ENCODE measurements at places on chromosomes 4 and X. TPM values are rescaled to one million over a fixed set of nuclear protein-coding genes. Genes with fewer than 3 reads are reported as not detected.

DNA sequence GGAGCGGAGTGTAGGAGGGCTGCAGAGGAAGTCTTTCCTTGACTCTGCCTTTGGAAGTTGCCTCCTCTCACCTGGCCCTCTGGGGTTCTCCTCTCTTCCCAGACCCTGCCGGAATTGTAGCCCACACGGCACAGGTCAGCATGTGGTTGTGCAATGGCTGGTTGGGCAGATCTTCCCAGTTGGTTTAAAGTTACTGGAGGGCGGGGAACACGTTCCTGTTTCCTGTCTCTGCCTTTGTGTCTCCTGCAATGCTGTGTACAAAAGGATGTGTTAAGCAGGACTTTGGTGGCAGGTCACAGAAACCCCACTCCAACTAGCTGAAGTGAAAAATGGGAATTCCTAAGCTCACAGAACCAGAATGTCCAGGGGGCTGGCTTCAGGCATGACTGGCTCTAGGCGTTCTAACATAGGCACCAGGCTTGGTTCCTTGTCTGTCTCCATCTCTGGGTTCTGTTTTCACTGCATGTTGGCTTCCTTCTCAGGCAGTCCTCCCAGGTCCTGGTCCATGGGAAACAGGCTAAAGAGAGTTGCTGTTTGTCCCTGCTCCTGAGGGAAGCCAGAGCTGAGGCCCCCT is 19.9 kb downstream of the SORCS2 start:
- DNase-seq = no peak

DNA sequence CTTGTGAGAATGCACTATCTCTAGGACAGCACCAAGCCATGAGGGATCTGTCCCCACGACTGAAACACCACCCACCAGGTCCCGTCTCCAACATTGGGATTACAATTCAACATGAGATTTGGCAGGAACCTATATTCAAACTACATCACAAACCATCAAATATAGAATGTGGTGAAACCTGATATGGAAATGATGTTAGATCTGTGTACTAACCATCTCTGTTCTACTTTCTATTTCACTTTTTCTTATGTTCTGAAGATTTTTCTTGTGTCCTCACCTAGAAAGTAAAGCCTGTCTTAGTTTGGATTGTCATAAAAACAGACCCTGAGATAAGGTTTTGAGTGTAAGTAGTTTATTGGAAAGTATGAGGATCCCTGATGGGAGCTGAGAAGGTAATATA is 37.8 kb upstream of the TACR3 start:
- no peak for DNase-seq

DNA sequence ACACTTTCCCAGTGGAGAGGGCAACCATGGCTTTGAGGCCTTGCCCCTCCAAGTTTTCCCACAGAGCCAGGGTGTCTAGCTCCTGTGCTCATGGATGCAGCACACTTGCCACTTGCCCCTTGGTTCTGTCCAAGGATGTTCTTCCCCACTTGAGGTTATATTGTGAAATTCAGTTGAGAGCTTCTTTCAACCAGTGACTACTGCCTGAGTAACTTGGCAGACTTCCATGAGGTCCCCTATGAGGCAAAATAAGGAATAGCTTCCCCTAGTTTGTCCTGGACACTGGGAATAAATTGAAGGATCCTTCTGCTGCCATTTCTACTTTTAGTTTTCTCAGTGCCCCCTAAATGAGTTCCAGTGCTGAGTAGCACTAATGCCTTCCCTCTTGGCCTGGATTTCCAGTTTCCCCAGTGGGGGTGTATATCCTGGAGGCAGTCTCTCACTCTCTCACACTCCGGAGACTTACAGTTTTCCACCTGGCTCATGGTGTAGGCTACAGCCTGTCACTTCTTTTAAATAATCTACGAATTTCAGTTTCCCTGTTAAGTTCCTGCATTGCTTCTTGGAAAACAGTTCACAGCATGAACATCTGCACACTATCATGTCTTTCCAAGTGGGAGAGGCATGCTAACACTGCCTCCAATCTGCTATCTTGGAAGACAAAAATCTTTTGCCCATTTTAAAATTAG is 36.4 kb upstream of the ADH4 start:
- DNase-seq = no peak

Gene DUSP9
- 2.3 TPM for total RNA-seq

GRCh38 chrX:71227370-71228062 is 4.5 kb downstream of the GJB1 start:
- no peak for DNase-seq

- no peak for DNase-seq
These were observed 49.5 kb downstream of the FAM13A start for GRCh38 chr4:89007338-89007939.

- DNase-seq = no peak
These were observed 34.5 kb downstream of the PALLD start for GRCh38 chr4:168531305-168531704.

Gene TBC1D1
- total RNA-seq = 127 TPM

- DNase-seq = no peak
These were observed 57.6 kb downstream of the GPR143 start for GRCh38 chrX:9708086-9708485.

DNA sequence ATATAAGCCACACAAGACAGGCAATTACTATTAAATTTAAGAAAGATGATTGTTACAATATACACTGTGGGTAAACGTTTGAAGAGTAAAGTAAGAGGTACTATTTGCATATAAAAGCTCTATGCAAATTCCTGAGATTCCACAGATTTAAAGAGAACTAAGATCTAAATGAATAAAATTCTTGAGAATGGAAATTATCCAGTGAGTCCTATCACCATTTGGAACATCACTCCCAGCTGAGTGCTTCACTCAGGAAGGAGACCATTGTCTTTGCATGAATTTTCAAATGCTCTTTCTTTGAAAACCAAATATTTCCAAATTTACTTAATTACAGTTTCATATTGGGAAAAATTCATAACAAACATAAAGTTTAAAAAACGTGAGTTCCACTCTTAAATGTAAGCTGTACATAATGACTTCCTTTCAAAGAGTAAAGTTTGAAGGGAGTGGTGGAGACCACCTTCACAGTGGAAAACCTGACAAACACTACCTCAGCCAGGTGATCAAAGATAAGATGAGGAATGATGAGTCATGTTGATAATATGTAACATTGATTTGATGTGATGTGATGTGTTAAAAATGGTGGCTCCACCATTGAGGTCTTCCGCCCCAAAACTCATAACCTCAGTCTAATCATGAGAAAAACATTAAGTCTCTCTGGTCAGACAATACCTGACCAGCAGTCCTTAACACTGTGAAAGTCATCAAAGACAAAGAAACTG is 159.9 kb downstream of the BANK1 start:
- DNase-seq = no peak

DNA sequence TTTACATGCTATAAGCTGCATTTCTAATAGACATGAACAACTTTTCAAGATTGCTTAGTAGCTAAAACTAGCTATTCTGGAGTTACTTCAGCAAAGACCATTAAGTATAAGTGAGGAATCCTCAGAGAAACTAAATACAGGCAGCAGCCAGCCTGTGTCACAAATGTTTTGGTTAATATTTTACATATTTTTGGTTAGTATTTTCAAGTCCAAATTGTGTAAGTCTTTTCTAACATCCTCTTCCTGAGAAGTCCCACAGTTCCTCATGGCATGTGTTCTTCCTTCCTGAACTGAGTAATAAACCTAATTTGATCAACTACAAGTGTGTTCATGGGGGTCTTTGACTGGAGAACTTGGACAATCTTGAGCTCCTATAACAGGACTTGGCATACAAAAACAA is 42.4 kb upstream of the MCF2 start:
- DNase-seq = no peak

DNA sequence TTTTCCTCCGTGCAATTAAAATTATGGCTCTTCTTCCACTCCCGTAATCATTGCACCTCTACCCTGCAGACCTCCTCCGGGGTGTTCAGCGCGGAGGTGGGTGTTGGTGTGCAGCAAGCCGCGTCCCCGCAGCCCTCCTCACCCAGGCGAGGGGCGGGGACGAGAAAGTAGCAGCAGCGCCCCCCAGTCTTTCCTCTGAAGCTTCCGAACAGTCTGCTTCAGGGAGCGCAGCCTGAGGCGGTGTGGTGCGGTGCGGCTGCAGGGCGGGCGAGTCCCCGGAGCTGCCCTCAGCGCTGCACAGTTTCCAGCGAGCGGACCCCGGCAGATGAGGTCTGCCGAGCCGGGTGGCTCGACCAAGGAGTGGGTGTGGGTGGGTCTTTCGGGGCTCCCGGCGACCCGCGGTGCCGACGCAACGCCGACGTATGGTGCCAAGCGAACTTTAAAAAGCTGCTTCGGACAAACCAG is at the start of gene FRAS1:
TSS of gene FRAS1 (plus strand) at position 189 of the 465 bp plus-strand sequence. CDS start 687 bp downstream, outside the sequence.
- no peak for DNase-seq

Gene RRH
- 0.36 TPM for total RNA-seq

Gene SLC6A14
- total RNA-seq = not detected

GRCh38 chr4:75881476-75881875 is 20.8 kb downstream of the PPEF2 start:
- DNase-seq = no peak

DNA sequence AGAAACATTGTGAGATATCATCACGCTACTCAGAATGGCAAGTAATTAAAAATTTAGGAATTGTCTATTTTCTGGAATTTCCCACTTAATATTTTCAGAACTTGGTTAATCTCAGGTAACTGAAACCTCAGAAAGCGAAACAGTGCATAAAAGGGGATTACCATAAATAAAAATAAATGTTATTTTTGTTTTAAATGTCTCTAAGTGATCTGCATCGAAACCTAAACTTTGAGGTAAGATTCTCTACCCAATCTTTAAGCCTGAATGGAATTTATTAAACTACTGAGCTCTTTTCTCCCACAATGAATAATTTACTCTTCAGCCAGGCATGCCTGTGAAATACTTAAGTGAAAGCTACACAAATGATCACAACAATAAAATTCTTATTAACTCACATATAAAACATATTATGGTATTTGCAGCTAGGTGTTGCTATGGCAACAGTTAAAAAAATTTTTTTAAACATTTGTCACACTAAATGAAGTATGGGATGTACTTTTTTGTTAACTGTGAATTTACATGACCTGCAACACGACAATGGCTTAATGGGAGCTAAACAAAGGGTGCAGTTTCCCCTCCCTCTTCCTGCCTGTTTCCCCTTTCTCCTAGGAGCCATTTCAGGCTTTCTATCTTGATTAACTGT is 220.2 kb upstream of the PRPS2 start:
- DNase-seq = no peak

Gene TMPRSS11A
- not detected for total RNA-seq

GRCh38 chrX:2401590-2402360 is 99.0 kb downstream of the DHRSX start:
- no peak for DNase-seq

DNA sequence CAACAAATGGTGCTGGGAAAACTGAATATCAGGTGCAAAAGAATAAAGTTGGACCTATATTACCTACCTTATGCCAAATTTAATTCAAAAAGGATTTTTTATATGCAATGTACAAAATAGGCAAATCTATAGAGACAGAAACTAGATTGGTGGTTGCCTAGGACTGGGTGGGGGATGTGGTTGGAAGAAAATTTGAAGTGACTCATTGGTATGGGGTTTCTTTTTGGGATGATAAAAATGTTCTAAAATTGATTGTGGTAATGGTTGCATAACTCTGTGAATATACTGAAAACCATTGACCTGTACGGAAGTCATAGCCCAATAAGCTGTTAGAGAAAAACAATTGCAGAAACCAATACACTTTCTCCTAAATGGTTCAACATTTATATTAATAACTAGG is 72.1 kb downstream of the COL4A5 start:
- DNase-seq = no peak

GRCh38 chr4:10643600-10644425 is 40.8 kb downstream of the CLNK start:
- DNase-seq = no peak

Gene TLR6
- total RNA-seq = 5.0 TPM

Gene TSPYL2
- total RNA-seq = 55.2 TPM

GRCh38 chrX:129875669-129876068 is 30.3 kb upstream of the UTP14A start:
- no peak for DNase-seq

DNA sequence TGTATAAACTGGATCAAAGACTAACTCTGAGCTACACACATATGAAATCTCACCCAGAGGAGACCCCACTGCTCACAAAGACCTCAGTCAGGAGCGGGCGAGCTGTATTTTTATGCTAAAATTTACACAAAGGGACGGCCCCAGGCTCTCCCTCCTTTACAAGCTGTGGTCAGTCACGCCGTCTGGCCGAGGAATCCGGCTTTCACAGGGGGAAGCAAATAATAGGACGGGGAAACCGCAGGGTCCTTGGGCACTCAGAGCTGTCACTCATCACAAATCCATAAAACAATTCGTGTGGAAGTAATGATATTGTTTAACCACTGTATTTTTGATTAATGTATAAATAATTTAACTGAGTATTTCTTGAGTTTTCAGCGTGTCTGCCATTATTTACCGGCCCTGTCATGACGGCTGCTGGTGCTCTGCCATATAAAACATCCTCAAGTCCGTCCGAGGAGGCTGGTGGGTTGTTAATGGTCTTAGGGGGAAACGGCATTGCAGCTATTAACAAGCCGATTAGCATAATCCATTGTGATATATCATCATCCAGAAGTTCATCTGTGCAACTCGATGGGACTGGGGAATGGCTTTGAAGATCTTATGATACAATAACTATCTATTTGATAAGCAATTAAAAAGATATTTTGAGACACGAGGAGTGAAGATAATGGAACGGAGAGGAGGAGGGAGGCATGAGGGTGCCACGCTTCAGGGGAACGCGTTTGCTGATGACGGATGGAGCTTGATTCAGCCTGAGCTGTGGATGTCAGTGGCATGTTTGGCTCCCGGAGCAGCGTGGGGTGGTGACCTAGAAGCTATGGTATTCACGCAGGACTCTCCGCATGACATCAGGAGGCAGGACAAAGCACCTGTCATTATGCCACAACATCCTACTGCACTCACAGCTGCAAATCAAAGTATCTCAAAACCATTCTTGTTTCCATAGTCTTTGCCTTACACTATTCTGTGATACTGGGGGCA is 150.9 kb downstream of the SHOX start:
- no peak for DNase-seq

- no peak for DNase-seq
These were observed 88.5 kb downstream of the PHKA2 start for GRCh38 chrX:18895189-18895951.

DNA sequence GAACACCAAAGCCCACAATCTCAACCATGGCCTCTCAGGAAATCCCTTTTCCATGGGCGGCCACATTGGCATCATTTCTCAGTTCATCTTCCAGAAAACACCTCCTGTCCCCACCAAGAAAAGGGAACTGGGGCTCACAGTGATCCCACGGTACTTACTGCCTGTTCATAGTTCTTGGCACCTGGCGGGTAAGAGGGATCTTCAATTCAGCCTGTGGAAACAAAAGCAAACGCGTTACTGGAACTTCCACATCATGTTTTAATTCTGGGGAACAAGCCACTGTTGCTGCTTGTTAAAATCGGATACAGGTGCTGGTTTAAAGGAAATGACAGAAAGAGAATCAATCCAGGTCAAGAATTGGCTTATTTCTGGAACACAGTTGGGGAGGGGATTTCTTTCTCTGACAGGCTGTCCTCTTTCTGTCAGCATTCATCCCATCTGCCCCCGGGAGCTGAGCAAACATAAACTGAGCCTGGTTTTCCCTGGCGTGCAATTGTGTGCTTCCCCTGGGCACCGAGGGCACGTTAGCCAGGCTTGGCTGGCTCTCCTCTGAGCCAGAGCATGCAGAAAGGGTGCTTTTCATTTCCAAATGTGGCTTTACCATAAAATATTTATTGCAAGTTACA is 16.8 kb downstream of the CLNK start:
- DNase-seq = no peak
